ENCODE measurements at places on chromosomes 3 and 15.

DNA sequence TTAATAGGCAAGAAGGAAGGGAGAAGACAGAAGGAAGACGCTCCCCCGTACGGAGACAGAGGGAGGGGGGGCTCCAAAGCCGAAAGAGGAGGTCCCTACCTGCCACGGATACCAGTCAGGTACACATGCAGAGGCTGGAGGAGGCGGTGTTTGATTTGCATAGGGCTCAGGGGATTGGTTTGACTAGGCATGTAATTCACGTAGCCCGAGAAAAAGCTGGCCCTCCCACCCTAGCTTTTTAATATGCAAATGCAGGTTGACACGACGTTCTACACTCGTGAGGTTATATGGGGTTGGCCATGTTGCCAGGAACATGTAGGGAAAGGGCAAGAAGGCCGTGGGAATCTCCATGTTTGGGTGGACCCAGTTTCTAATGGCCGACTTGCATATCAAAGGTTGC lies 29.8 kb downstream of the ZNF592 start:
- DNase-seq: no peak

- no peak for DNase-seq
Observed at GRCh38 chr15:58761010-58761388, 10.1 kb upstream of the MINDY2 start.

DNA sequence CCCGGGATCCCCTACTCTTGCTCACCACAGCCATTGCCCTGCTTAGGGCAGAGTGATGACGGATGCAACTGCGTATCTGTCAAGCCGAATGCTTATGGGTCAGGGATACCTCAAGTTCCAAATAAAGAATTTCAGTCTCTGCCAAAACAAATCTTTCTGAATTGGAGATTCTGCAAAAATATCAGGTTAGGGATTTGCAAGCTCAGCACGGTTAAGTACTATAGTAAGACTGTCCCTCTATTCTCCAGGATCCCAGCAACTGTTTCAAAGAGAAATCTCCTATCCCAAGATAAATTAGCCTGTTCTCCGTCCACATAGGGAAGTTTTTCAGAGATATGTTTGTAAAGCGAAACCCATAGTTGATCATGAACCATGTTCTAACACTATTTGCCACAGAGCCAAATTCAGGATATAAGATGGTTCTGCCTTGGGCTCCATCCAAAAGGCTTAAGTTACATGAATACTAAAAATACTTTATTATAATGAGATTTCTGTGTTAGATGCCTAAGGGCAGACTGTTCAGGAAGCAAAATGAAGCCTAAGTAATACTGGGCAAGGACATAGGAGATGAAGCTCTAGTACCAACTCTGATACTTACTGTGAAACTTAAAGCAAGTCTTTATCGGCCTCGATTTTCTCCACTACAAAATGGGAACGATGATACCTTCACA lies 100.1 kb upstream of the LPP start:
- DNase-seq: peak; percentile 16

DNA sequence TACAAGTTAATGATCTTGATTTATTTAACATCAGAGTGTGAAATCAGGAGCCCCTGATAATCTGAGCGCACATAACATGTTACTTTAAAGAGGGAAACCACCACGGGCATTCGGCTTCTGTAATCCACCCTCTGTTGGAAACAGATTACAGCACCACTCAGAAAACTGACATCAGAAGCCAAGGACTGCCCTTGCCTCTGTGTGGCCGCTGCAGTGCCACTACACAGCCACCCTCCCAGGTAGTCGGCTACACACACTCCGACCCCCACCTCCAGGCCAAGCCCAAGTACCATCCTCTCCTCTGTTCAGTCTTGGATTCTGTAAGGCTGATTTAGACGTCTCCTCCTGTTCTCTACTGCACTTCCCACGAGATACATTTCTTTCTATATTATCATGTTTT lies 251.7 kb downstream of the GABRB3 start:
- DNase-seq: no peak

DNA sequence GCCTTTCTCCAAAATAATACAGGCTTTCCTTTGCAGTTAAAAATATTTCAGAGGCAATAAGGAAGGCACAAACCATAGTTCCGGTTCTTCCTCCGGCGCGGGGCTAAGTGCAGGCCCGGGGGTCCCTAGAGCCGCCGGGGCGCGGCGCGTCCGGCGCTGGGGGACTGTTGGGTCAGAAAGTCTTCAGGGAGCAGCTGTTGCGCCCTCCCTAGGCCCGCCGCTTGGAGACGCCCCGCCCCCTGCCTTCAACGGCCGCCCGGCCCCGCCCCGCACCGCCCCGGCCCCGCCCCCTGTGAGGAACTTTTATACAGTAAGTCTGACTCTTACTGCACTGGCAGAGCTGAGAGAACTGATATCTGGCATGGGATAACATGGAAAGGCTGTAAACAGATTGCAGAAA lies 283.1 kb upstream of the ARL6 start:
- DNase-seq: no peak

DNA sequence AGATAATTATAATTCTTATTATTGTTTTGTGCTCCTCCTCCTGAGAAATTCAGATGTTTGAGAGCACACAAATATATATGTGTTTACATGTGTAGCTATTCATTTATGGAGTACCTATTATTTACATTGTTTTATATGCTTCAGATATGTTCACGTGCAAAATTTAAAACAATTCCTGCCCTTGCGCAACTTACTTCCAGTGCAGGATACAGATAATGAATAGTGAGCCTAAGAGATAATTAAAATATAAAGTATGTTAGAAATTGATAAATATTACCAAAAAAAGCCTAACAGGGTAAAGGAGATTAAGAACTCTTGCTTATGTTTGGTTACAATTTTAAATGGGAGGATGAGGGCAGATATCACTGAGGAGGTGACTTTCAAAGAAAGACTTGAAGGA lies 81.7 kb upstream of the DPH6 start:
- no peak for DNase-seq

DNA sequence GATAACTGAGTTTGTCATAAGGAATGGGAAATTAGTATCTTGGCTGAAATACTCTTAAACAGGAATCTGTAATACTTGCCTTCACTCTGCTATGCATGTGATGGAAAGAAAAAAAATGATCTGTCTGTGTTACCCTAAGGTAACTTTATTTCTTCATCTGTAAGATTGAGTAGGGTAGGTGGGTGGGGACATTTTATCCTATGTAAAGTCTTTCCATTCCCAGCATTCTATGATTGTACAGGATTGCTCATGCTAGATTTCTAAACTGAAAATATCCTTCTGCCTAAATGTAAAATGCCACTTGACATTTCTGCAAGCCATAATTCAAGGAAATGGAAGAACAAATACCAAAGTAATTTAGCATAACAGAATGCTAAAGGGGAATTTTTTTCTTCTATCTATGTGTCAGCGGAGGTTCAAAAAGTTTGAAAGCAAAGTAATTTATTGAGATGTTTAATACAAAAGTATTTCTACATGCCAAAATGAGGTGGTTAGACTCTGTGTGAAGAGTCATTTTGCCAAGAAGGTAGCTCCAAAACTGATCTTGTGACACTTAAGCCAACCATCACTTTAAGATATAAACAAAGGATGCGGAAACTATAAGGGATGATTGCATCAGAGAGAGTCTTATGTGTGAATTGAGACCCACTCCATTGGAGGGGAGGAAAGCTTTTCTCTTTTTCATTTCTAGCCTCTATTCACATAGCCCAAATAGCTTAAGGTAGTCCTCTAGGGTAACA lies 46.6 kb upstream of the SERPINI2 start:
- DNase-seq: no peak

DNA sequence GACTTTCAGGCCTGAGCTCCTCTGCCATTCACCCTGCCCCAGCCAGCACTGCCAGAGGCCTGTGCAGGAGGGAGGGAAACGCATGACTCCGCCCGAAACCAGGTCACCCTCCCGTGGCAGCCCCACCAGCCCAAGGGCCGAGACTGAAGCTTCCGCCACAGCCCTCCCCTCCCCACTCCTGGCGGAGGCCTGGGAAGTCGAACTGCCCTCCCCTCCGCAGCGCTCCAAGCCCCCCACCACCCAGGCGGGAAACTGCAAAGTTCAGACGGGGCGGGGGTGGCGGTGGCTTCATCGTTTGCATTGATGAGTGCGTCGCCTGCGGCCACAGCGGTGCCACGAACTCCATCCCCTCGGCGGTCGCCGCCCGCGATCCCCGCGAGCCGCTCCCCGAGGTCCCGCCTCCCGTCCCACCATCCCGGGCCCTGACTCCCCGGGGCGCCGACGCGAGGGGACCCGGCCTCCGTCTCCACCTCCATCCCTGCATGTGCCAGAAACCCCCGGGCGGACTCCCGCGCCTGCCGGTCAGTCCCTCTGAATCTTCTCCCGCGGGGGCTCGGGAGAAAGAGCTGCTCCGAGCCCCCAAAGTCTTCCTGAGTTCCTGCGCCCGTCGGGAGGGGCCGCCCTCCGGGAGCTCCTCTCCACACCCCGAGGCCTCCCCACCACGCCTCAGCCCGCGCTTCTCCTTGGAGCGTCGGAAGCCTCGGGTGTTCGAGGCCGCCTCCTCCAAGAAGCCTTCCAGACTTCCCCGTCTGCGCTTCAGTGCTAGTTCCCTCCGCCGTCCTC lies 698 bp downstream of the MELTF start:
- no peak for DNase-seq

DNA sequence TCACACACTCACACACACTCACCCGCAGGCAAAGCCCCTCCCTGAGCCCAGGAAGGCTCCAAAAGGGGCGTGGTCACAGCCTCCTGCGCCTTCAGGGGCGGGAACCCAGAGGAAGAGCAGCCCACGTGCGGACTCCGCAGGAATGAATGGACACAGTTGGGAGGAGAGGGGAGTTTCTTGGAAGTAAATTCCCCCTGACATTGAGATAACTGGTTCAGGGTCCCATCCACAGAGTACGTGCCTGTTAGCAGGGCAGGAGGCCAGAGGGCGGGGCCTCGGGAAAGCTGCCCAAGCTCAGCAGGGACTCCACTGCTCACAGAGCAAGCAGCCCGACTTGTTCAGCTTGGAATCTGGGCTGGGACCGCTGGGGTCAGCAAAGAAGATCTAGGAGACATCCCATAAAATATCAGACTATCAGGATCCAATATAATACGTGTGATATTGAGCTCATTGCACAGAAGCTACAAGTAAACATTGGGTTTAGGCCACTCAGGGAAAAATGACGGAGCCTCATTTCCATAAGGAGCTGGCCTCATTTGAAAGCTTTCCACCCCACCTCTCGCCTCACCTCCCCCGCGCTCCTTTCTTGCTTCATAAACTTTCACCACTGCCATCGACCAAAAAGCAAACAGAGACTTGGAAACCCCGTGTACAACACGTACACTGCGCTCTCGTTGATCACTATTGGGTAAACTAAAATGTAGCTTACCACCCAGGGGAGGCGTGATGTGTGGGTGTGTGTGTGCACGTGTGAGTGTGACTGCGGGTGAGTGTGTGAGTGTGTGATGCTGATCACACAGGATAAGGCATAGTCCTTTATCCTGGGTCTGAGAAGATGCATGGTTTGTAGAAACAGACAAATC lies 36.0 kb downstream of the TM2D3 start:
- peak; percentile 82 for DNase-seq

- no peak for DNase-seq
Observed at GRCh38 chr3:51715231-51715976, 8.5 kb downstream of the GRM2 start.

DNA sequence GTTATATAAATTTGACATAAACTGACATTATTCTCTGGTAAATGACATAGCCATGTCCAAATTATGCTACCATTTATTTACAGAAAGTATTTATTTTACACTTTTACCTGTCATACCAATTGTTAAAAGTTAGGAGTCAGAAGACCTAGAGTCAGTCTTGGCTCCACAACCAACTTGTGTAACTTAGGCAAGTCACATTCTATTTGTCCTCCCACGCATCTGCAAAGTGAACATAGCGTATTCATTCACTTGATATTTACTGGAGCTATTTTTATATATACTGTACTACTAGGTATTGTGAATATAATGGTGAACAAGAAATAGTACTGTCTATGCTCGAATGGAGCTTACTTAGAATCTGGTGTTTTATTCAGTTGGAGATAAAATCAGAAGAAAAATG lies 78.7 kb downstream of the ZNF280D start:
- no peak for DNase-seq

DNA sequence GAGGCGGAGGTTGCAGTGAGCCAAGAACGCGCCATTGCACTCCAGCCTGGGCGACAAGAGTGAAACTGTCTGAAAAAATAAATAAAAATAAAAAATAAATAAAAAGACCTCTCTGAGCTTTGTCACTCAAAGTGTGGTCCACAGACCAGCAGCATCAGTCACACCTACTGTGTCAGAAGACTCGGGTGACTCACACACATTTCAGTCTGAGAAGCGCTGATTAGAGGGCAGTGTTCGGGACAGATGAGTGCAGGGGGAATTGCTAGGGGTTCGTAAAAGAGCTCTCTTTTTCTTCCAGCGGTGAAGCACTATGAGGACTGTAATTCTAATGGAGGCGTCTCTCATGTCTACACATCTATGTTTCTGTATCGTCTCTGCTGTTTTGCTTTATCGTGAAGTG lies 5.7 kb downstream of the PODXL2 start:
- no peak for DNase-seq

- DNase-seq: no peak
Observed at GRCh38 chr3:46890132-46890531, 12.6 kb downstream of the PTH1R start.

GRCh38 chr3:196149375-196149774 lies 61.8 kb downstream of the ZDHHC19 start:
- DNase-seq: no peak

- DNase-seq: no peak
Observed at GRCh38 chr15:98715890-98716443, 67.6 kb downstream of the IGF1R start.

DNA sequence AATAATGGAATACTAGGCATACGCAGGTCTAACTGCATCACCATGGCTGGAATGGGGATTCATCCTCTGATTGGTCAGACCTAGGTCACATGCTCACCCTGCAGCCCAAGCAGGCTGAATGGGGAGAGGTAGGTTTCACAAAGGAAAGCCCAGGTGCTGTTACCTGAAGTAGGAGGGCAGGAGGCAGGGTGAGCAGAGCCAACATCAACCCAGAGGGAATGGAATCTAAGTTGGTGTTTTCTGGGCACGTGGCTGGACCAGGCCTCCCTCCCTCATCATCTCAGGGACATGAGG lies 6.7 kb upstream of the H1-8 start:
- no peak for DNase-seq

- no peak for DNase-seq
Observed at GRCh38 chr3:138461896-138462295, 27.5 kb downstream of the ESYT3 start.

DNA sequence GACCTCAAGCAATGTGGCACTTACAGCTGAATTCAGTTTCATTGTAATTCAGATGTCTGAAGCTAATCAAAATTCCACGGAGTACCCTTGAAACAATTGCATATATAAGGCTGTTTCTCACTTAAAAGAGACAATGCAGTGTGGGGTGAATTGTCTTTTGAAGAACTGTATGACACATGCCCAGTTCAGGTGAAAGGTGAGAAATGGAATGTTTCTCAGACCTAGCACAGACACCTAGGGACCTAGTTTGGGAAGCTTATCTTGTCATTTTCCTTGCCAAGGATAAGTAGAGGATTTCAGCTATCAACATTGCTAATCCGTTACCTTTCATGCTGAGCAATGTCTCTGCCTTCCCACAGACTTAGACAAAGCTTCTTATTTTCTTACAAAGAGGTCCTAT lies 36.3 kb downstream of the MBNL1 start:
- DNase-seq: no peak

Data from fibroblast of skin of abdomen (primary cell).